ENCODE measurements at places on chromosomes 2 and 18.

DNA sequence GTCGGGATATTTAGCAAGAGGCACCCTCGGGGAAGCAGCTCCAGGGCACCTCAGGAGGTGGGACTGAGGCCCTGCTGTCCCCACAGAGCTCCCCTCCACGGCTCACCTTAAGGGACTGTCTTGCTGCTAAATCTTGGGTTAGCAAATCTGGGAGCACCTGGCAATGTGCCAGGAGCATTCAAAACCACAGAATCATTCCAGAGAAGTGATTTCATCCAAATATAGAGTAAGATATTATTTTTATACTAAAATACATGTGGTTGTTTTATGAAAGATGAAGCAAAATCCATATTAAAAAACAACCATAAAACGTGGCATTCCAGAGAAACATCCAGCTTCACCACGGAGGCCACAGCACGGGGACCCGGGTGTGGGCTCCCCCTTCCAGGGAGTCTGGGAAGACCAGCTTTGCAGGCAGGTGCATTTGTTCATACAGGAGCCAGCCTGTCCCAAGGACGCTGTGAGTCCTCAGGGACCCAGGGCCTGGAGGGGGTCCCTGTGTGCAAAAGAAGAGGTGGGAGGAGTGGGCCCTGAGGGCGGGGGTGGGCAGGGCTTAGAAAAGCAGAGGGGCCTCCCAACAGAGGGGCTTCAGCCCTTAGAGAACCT is 16.3 kb downstream of the HS1BP3 start:
- DNase-seq: no peak

DNA sequence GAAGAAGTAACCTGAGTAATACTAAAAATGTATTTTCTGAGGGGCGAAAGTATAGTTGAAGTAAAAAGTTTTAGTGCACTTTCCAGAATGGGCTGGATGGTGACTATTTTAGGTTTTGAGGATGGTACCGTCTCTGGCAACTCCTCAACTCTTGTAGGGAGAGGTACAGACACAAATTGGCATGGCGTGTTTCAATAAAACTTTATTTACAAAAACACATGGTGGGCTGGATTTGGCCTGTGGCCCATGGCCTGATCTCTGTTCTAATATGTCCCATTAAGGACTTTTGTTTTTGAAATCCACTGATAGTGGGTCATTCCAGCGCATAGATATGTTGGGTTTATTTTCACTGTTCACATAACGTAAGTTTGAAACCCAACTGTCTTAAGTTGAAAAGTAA is 132.8 kb downstream of the AGAP1 start:
- no peak for DNase-seq

DNA sequence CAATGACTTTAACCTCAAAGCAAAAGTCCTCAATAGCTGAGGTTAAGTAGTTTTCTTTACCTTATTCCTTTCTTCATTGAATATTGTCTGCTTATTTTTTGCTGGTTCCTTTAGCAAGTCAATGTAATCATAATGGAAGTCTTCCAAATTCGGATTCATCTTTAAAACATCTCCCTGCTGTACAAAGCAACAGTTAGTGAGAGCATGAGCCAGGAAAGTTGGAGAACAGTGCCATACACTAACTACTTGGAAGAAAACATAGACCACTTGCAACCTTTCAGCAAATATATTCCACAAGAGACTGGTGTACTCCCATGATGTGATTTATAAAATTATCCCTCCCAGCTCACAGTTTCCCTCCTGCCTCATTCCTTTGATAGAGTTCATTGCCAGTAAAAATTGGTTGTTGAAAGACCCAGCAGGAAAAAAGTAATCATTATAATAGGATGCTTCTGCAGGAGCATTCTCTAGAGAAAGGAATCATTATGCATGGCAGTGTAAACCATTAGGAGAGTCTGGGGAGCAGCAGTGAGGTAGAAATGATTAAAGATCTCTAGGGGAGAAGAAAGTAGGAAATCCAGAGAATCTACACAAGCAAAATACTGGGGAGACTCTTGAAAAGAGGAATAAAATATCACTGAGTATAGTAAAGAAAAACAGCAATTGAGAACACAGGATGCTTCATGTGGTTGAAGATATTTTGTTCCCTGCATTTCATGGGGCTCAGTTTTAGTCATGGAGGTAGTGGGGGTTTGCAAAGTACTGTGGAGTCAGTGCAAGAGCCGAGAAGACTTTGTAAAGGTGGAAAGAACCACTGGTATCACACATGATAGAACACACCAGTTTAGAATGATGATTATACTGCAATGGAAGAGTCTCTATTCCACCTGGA is 38.6 kb upstream of the TTN start:
- no peak for DNase-seq

- DNase-seq: no peak
These were observed 132.5 kb upstream of the SLC8A1 start for GRCh38 chr2:40584432-40584831.

DNA sequence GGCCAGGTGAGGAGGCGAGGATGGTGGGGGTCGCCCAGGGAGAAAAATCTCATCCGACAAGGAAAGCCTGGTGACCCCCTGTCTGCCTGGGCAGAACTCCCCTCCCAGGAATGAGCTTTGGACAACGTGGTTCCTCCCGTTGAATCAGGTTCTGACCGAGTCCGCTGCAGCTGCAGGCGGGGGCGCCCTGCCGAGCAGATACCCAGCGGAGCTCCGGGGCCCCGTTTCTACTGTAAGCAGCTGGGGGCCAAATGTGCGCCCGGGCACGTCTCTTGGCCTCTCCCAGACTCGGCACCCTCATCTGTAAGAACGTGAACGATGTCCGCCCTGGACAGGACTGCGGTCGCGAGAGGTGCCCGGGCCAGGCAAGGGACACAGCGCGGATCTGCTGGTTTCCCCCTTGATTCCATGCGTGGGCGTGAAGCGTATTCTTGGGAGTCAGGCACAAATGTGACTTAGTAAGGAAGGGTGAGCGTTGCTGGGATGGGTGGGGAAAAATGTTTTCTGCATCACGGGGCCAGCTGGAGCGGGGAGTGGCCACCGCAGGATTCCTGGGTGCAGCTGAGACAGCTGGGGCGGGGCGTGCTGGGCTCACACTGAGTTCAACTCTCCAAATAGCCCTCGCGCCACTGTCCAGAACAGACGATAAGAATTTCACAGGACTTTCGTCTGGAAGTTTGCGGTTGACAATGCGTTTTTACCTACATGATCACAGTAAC is 20.2 kb upstream of the TUBB6 start:
- DNase-seq: no peak

DNA sequence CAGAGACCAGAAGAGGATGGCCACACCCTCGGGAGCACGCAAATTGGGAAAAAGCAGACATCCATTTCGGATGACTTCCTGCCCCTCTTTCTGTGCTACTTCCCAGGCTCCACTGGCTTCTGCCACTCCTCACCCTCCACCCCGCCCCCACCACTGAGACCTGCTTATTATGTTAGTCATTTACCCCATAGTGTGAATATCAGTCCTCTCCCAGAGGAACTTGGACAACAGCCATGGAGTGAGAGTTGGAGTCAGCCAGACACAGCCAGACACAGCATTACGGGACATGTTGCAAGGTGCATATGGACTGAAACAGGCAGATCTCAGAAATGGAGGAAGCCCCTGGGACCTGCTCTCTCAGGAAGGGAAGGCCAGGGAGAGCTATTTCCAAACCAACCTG is 51.8 kb downstream of the CTIF start:
- no peak for DNase-seq

DNA sequence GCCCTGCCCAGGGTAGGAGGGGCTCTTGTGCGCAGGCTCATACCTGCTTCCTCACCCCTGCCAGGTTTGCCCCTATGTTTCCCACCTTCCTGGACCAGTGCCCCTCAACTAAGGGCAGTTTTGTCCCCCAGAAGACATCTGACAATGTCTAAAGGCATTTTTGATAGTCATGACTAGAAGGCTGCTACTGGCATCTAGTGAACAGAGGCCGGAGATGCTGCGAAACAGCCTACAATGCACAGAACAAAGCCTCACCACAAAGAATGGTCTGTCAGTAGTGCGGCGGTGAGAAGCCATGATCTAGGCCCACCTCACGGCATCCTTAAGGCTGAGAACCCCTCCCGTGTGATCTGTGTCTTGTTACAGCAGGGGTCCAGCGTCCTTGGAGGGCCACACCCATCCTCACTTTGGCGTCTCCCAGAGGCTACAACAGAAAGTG is 96.0 kb downstream of the TMEM17 start:
- no peak for DNase-seq

- no peak for DNase-seq
These were observed 112.5 kb downstream of the LPIN1 start for GRCh38 chr2:11858883-11859282.

GRCh38 chr18:21336846-21337245 is 94.8 kb downstream of the GREB1L start:
- no peak for DNase-seq

DNA sequence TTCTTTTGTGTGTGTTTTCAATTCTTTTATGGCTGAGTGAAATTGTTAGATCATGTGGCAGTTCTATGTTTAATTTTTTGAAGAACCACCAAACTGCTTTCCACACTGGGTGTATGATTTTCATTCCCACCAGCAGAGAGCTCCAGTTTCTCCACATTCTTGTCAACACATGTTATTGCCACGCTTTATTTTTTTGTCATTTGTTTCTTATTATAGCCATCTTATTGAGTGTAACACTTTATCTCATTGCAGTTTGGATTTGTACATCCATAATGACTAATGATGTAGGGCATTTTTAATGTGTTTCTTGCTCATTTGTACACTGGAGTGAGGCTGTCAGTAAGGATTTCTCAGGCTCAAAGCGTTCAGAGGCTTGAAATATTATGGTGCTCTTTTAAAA is 184.2 kb downstream of the PIEZO2 start:
- no peak for DNase-seq

DNA sequence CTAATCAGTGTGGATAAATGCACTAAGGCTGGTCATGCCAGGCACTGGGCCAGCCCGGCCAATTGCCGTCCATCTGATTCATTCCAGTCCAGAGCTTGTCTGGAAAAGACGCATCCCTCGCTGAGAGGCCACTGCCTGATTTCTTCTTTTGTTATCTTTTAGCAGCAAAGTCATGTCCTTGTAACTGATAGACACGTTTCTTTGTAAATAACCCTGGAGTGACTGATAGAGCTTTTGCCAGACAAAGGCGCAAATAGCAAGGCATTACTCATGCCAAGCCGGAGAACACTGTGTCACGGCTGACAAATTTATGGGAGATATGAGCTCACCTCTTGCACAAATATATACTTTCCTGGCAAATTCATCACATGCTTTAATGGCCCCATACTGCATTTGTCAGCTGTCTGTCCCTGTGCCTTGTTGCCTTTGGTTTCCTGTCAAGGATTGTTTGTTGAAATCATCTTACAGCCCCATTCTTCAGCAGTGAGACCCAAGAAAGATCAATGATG is 164.4 kb downstream of the ETAA1 start:
- DNase-seq: no peak

Data from cerebellar nuclear complex (tissue), 1 donor.